ENCODE measurements at places on chromosomes 1 and 21. TPM values are rescaled to one million over a fixed set of nuclear protein-coding genes. Genes with fewer than 3 reads are reported as not detected.

DNA sequence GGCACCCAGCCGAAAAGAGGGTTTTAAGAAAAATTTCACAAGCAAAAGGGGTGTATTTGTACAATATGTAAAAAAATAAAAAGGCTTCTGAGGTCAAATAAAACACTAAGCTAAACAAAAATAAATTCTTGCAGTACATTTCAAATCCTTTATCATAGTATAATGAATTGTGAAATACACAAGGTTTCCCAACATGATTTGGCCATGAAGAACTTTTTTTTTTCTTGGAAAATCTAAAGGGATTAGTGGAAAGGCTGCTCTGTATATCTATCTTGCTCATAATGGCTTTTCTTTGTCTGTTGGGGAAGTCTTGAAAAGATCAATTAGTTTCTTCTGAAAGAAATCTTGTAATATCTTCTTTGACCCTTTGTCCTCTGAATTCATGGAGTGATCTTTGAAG is 593.4 kb downstream of the PLPP3 start:
- DNase-seq: no peak

GRCh38 chr1:46203738-46204405 is 738 bp downstream of the LURAP1 start:
- DNase-seq: peak; percentile 42

DNA sequence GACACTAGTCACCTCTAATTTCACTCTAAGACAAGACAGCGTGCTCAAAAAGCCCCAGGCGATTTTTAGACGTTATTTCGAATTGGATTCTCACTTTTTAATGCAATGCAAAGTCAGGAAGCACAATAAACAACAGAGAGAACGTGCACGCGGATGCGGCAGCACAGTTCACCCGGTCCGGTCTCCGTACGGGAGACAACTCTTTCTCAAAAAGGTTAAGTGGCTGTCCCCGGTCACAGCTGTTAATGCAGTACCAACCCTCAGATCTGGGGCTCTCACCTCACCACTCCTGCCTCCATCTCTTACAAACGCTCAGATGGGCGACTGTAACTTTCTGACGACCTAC is 1.2 kb downstream of the HP1BP3 start:
- no peak for DNase-seq

DNA sequence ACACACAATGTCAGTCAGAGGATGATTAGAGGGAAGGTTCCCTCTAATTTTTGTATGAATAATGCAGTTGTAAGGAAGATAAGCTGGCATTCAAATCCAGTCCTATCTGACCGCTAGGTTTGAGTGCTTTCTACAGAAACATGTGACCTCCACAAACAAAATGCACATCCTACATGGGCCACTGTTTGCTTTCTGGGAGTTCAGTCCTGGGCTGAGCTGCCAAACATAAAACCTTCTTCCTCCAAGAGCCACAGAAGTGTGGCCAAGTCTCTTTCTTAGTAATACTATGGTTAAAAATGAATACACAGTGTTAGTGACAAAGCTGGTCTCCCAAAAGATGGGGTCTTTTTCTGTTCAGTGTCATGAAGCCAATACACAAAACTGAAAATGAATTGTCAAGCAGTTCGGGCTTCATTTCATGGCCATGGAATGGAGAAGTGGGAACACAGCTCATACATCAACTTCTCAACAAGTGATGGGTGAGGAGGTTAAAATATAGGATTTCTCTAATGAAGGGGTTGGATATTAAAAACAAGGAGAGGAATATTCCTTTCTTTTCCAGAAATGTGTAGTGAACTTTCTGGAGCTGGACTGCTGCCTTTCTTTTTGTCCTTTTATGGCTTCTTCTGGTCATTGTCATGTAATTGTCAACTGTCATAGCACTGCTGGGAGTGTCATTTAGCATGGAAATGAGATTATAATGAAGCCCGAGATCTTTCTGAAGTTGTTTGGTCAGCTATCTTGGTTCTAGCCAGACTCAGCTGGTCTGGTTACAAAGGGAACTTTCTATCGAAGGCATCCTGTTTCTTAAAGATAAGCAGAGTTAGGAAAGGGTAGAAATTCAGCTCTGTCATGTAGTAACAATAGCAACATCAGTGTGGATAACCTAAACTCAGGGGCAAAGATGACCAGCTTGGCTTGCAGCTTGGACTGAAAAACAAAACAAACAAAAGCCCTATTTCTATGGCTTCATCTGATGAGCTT is 135.1 kb downstream of the CHD1L start:
- DNase-seq: no peak

GRCh38 chr1:34278211-34278610 is 101.5 kb downstream of the C1orf94 start:
- no peak for DNase-seq

GRCh38 chr1:116329524-116330341 is 43.3 kb upstream of the ATP1A1 start:
- no peak for DNase-seq

DNA sequence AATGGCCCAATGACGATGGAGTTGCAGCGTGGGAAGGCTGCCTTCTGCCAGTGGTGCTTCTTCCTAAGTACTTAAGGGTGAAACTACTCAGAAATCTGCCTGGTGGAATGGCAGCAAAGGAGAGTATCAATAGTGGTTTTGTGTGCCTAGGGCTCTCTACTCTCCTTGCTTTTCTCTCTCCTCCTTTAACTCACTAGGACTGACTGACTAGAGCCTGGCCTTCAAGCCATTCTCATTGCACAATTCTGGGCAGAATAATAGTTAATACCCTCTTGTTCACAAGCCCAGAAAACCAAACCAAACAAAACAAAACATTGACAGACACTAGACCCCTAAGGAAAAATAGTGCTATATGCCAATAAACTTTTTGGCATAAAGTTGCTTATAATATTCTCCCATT is 171.2 kb upstream of the PTGFR start:
- DNase-seq: no peak

GRCh38 chr1:68644504-68644903 is 147.6 kb upstream of the DEPDC1 start:
- no peak for DNase-seq

GRCh38 chr21:45615145-45615711 is 28.3 kb upstream of the PCBP3 start:
- peak; percentile 36 for DNase-seq

- no peak for DNase-seq
Observed at GRCh38 chr1:201937624-201938213, 8.6 kb downstream of the LMOD1 start.

GRCh38 chr1:71270394-71270915 is 189.6 kb upstream of the ZRANB2 start:
- DNase-seq: no peak

DNA sequence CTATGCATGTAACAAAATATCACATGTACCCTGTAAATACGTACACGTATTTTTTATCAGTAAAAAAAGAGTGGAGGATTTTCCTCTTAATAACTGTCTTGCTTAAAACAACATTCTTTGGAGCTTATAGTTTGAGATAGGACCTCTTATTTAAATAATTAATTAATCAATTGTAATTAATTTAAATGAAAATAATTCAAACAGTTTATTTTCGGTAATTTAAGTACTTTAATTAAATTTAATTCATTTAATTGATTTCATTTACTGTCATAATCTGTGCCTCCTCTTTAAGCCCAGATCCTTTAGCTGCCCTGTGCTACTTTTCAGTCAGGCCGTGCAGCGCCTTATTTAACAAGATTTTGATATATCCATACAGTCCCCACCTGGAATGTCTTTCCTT is 427.0 kb downstream of the HLX start:
- no peak for DNase-seq

- DNase-seq: no peak
Observed at GRCh38 chr1:40389871-40390560, 16.5 kb downstream of the SMAP2 start.

- DNase-seq: no peak
Observed at GRCh38 chr1:162070094-162070748, 730 bp downstream of the NOS1AP start.

- DNase-seq: no peak
Observed at GRCh38 chr1:44489481-44489880, 84.4 kb downstream of the RNF220 start.

DNA sequence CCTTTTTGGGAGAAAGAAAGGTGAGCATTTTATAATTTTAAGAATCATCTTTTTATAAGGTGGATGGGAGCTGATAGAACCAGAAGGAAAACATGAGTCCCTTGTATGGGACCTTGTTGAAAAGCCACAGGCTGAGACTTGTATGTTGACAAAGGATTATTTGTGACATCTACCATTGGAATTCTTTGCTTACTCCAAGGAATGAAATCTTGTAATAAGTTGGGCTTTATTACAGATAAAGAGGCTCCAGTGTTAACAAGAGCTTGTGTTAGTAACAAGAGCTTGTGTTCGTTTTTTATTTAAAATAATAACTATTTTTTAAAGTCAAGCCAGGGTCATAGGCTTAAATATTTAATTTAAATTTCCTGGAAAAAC is 201.1 kb upstream of the CHRM3 start:
- no peak for DNase-seq

DNA sequence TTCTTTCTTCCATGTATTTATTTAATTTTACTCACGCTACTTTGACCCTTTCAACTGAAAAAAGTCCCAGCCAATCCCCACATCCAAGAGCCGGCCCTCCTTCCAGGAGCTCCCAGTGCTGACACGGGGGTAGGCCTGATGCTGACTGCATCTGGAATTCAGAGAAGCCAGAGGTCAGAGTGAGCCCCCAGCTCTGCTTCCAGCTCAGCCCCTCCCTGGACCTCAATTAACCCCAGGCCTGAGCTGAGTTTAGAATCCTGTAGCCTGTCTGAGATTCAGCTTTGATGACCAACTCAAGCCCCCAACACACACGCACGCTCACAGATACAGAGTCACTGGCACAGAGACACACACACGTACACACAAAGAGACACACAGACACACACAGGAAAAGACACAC is 247.9 kb downstream of the NPHP4 start:
- no peak for DNase-seq

DNA sequence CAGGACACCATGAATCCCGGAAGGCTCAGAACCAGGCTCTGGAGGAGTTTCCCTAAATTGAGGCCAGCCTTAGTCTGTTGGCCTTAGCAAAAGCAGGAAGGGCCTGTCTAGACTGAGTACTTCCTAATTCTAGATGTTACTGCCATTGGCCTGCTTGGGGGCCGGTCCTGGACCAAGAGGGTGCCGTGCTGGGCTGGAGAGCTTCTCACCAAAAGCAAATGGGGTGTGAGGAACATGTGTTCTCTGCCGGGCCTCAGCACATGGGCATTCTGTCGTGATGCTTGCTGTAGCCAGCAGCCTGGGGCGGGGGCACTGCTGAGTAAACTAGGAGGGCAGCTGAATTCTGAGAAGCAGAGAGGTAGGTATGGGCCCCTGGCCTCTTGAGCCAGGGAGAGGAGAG is 35.7 kb upstream of the MAN1C1 start:
- DNase-seq: no peak

DNA sequence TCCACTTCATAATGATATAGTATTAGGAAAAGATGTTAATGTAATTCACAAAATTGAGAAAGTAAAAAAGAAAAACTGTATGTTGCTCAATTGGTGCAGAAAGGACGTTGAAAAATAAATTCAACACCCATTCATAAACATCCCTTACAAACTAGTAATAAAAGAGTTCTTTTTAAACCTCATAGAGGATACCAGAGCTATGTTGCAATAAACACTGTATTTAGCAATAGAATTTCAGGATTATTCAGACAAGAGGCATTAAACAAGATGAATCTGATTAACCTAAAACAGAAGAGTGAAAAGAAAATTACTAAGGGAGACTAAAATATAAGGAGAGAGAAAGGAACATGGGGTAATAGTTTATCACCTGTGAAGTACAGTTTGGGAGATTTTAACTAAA is 154.8 kb downstream of the NTPCR start:
- DNase-seq: no peak

- DNase-seq: no peak
Observed at GRCh38 chr21:26067836-26068594, 102.6 kb downstream of the APP start.

GRCh38 chr1:93839753-93840152 is 39.3 kb downstream of the DNTTIP2 start:
- no peak for DNase-seq

DNA sequence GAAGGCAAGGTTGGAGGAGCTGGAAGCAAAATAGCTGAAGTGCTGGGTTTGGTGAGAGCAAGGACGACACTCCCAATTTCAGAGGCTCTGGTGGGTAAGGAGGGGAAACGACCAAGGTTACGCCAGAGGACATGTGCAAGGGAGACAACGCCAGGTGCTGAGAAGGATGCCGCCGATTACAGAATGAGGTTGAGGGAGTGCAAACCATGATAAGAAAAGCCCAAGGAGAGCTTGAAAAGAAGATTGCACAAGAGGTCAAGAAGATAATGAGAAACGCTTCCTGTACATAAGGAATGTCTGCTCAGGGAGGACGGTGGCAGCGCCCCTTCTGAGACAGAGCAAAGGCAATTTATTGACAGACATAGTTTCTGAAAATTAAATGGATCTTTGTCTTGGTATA is 382.0 kb upstream of the PROX1 start:
- DNase-seq: no peak

DNA sequence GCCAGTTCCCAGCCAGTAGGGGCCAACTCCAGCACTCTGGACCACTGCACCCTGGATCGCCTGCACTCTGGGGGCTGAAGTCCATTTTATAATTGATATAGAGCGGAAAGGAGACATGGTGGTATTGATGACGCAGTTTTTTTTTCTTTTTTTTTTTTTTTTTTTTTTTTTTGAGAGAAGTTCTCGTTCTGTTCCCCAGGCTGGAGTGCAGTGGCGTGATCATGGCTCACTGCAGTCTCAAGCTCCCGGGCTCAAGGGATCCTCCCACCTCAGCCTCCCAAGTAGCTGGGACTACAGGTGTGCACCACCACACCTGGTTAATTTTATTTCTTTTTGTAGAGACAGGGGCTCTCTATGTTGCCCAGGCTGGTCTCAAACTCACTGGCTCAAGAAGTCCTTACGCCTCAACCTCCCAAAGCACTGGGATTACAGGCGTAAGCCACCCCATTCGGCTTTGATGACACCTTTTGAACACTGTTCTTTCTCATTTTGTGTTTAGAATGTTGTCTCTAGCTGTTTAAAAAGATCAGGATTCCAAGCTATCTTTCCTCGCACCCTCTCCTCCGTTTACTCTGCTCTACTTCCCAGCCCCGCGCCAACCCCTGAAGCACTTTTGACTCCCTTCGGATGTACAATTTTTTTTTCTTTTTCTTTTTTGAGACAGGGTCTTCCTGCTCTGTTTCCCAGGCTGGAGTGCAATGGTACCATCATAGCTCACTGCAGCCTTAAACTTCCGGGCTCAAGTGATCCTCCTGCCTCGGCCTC is 960 bp downstream of the MX2 start:
- no peak for DNase-seq

GRCh38 chr1:77424236-77424635 is 142.4 kb downstream of the AK5 start:
- no peak for DNase-seq

Gene SYT6
- 13.0 TPM for total RNA-seq

Gene CDC42
- 251 TPM for total RNA-seq

Gene PDC
- not detected for total RNA-seq

Gene OR2T11
- not detected for total RNA-seq

Gene CRNN
- total RNA-seq: not detected

Gene PLPP3
- 64.6 TPM for total RNA-seq

Gene CFAP298
- 49.3 TPM for total RNA-seq

Gene GRIK1
- total RNA-seq: 97.1 TPM

Gene BRINP2
- 12.5 TPM for total RNA-seq

Gene FNDC5
- 41.5 TPM for total RNA-seq

Gene FCMR
- not detected for total RNA-seq

Gene CHIA
- not detected for total RNA-seq

Gene PTAFR
- total RNA-seq: 2.6 TPM

All from cerebellum (tissue), 4 donors.